Central memory CD4-positive, alpha-beta T cell (primary cell): ENCODE measurements at places on chromosomes 5 and 9.

DNA sequence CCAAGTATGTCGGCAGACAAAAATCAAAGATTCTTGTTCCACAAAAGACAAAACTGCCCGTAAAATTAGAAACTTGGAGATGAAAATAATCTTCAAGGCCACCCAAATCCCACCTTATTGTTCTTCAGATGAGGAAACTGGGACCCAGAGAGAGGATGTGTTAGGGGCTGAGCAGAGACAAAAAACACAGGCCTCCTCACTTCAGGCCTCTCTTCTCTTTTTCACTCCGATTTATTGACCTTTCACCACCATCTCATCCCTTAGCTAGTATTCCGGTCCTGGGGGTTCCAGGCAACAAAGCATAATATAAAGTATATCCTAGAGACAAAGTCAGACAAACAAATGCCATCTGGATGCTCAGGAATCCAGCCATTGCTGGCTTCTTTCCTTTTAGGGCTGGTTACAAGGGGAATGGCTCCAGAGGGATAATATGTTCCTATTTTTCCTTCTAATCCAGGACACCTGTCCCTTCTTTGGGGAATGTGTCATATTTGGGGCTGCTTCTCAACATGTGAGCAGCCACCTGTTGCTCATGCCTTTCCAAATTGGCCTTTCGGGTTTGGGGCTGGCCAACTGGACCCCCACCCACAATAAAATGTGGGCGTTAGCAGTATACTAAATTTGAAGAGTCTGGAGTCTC lies 42.2 kb upstream of the AFAP1L1 start:
- no peak for DNase-seq

- no peak for DNase-seq
Observed at GRCh38 chr5:137415231-137415681, 83.9 kb downstream of the SPOCK1 start.

GRCh38 chr9:70263421-70263820 lies 4.6 kb downstream of the SMC5 start:
- no peak for DNase-seq

DNA sequence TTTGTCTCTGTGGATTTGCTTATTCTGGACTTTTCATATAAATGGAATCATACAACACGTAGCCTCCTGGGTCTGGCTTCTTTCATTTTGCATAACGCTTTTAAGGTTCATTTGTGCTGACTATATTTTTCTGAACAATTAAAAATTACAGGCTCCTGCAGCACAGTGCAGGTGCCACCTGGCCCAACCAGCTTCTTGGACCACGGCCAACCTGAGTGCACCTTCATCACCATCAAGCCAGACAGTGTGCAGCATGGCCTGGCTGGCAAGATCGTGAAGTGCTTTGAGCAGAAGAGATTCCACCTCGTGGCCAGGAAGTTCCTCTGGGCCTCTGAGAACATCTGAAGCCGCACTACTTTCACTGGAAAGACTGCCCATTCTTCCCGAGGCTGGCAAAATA lies 53.5 kb upstream of the COL15A1 start:
- DNase-seq: no peak

DNA sequence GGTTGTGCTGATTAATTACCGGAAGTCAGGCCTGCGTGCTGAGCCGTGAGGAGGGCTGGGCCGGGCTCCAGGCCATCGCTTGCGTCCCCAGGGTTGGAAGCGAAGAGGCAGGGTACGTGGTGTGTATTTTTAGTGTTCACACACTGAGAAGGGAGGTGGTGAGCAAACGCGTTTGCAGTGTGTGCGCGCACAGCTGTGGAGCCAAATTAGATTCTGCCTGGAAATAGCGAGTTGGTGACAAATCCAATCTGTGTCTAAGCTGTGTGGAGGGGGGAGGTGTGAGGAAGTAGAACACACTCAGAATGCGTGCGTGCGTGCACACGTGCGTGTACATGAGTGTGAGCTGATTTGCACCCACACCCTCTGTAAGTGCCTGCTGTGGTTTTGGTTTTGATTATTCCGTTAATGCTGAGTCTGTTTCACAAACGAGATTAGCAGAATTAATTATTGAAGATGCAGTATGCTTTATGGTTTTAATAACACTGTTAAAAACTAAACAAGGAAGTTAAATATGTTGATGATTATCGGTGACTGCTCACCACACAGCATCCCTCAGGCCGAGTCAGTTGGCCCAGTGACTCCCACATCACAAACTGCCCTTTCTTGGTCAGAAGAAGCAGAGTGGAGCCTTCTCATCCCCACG lies 111.8 kb upstream of the FCN2 start:
- no peak for DNase-seq

DNA sequence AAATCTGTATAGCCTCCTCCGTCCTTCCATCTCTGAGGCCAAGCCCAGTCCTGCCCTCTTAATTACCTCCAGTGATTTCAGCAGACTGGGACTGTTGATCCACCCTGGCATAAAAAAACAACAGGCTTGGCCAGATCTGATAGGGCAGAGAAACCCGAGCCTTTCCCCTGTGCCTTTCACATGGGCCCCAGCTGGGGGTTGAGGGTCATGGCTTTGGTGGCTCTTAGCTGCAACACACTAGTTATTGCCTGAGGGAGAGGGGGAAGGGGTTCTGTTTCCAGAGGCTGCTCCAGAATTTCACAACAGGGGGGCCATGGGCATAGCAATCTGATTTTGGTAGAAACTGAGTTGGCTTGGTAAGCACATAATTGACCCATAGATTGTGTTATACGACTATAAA lies 21.2 kb upstream of the PANK3 start:
- DNase-seq: no peak

- DNase-seq: no peak
Observed at GRCh38 chr5:68746220-68746619, 347.6 kb upstream of the SLC30A5 start.

DNA sequence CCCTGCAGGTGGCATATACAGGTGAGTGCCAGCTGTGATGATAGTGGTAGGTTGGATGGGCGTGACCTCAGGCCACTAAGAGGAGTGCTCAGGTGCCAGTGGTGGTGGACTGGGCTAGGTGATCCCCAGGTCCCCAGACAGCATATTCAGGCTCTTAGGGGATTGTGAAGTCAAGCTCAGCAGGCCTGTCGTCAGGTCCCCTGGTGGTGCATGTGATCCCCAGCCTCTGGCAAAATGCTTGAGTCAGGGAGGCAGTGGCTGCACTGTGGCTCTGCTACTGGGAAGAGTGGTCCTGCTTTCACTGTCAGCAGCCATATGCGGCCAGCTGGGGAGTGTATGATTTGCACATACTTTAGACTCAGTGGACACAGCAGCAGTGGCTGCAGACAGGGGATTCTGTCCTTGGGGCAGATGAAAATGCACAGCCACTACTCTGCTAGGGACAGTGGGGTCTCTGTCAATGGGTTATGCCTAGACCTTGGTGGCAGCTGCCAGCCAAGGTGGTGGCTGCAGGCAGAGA lies 31.6 kb upstream of the CTSL start:
- no peak for DNase-seq

- peak; percentile 16 for DNase-seq
Observed at GRCh38 chr5:32522429-32523143, 62.8 kb upstream of the SUB1 start.

DNA sequence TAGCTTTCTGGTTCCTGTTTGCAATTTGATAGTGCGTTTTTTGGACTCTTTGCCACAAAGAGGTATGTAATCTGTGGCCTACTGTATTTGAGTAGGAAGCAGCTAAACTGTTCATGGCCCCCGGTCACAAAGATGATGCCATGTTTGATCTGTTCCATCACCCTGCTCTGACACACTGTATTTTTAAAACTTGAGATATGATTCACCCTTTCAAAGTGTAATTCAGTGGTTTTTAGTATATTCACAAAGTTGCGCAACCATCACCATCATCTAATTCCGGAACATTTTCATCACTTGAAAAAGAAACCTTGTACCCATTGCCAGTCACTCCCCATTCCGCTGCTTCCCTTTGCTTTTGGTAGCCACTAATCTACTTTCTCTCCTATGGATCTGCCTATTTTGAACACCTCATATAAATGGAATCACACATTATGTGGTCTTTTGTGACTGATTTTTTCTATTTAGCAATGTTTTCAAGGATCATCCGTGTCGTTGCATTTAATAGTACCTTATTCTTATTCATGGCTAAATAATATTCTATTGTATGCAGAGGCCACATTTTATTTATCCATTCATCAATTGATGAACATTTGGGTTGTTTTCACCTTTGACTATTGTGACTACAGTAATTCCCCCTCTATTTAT lies 141.6 kb downstream of the NR3C1 start:
- DNase-seq: no peak

- DNase-seq: no peak
Observed at GRCh38 chr5:95701074-95701473, 18.3 kb upstream of the SPATA9 start.

DNA sequence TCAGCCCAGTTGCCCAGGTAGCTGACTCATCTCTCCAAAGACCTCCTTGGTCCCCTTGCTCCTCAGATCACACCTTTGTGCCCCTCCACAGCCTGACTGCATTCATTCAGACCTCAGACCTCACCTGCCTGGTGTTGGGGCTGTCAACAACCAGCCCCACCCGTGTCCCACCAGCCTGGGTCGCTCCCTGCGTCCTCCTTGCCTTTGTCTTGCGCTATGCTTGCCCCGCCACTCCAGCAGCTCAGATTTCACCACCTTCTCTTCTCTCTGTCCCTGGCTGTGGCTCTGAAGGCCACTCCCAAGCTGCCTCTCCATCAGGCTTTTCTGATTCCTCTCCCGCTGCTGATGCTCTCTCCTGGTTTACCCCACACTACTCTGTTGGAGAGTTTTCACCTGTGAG lies 103.5 kb downstream of the MVB12B start:
- DNase-seq: no peak

DNA sequence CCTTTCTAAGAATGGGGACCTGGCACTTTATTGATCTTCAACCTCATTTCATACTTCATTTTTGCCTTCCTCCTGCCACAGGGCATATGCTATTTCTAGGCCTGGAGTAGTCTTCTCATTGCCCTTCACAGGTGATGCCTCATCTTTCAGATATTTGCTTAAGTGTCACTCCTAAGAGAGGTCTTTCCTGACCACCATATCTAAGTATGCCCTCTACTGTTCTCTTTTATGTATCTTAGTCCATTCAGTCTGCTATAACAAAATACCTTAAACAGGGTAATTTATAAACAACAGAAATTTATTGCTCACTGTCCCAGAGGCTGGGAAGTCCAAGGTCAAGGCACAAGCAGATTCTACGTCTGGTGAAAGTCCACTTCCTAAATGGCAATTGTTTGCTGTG lies 99.1 kb downstream of the ADAMTS6 start:
- no peak for DNase-seq
